ENCODE measurements at places on chromosomes 4 and X.

- no peak for DNase-seq
Observed at GRCh38 chr4:19514276-19515070, 737.2 kb upstream of the SLIT2 start.

- no peak for DNase-seq
Observed at GRCh38 chr4:70630162-70630561, 1.6 kb downstream of the ENAM start.

GRCh38 chrX:15686818-15687685 lies 22.4 kb upstream of the CLTRN start:
- no peak for DNase-seq

DNA sequence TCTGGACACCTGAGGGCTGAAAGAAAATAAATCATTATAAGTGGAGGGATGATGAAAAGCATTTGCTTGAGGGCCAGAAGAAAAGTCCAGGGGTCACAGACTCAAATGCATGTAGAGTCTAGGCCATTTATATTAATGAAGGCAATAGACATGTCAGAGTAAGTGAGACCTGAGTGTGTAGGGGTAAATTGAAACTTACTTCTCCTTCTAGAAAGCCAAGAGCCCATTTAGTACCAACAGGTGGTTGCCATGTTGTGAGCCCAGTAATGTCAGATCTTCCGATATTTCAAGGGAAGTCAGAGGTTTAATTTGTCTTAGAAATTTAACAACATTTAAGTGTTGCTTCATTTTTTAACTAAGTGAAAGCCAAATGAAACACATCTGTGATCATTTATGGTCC lies 166.1 kb upstream of the SLIT2 start:
- no peak for DNase-seq

DNA sequence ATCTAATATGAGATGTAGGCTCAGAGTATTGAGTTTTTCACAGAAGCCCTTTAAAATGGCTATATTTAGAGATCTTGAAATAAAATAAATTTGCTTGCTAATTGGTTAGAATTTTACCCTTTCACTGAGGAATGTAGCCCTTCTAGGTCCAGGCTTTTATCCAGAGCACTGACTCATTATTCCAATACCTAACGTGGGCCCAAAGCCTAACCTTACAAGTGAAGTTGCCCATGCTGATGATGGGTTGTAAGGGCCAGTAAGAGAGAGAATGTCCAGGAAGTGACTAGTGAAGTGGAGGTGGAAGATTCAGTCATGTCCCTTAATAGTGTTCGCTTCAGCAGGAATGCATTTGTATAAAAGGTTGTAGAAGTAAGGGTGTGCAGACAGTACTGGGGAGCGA lies 155.9 kb downstream of the STIM2 start:
- DNase-seq, result no peak

GRCh38 chr4:185426960-185427688 lies 1.4 kb upstream of the UFSP2 start:
- DNase-seq, result no peak

DNA sequence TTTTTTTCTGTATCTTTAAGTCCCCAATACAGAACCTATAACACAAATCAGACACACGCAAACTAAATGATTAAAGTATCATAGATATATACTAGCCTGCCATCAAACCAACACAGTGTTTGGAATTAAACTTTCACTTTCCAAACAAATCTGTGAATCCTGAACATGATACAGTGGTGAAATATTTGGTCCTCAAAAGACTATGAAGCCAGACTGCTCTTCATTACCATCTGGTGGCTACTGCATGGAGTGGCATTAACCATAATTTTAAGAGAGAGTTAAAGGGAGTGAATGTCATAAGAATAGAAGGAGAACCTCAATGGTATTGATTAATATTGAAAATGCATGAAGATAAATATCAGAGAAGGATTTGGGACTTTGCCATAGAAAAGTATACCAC lies 9.2 kb upstream of the GABRA4 start:
- no peak for DNase-seq

DNA sequence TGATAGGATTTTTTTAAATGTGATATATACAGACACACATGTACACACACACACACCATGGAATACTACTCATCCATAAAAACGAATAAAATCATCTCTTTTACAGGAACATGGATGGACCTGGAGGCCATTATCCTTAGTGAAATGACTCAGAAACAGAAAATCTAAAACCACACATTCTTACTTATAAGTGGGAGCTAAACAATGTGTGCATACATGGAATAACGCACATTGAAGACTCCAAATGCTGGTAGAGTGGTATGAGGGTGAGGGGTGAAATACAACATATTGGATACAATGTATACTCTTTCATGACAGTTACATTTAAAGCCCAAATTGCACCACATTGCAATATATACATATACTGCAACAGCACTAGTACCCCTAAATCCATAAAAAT lies 120.2 kb upstream of the ADGRL3 start:
- no peak for DNase-seq

DNA sequence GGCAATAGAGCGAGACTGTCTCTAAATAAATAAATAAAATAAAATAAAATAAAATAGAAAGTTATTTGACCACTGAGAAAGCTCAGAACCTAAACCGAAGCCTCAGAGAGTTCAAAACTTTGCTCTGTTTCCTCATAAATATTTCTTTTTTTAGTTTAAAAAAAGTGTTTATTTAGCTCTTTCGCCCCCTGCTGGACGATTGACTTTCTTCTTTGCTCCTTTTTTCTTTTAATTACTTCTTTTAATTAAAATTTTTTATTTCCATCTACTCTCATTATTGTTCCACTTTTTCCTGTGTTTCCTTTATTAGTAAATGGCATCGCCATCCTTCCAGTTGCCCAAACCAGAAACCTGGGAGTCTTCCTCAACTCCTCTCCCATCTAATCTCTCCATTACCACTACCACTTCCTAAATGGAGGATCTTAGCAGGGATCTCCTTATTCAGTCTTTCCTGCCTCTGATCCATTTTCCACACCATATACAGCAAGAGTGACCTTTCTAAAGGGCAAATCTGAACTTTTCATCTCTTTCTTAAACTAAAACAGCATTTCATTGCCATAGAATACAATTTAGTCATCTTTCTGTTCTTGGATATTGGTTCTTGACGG lies 728 bp upstream of the IL13RA2 start:
- DNase-seq, result no peak

GRCh38 chrX:152886716-152887115 lies 11.2 kb upstream of the ZNF185 start:
- DNase-seq, result no peak

- no peak for DNase-seq
Observed at GRCh38 chrX:43540318-43540717, 115.8 kb upstream of the MAOA start.

GRCh38 chr4:8173492-8174242 lies 15.1 kb upstream of the ABLIM2 start:
- no peak for DNase-seq

DNA sequence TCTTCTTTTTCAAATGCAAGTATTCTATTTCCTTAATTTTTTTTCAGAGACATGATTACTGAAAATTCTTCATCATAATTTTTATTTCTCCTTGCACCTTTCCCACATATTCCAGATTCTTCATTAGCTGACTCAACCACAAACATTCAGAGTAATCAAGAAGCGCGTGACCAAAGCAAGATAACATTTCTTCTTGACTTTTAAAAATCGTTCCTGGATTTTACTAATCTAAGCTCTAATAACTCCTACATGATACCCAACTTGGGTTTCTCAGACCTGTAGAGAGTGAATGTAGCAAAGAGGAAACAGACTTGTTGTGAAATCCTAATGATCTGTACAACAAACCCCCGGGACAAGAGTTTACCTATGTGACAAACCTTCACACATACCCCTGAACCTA lies 615.0 kb downstream of the TMA16 start:
- DNase-seq, result no peak
